ENCODE measurements at places on chromosomes 2 and 18. TPM values are rescaled to one million over a fixed set of nuclear protein-coding genes. Genes with fewer than 3 reads are reported as not detected.
A peak's percentile ranks its signal among the peaks of the same experiment; 100 is the strongest.

DNA sequence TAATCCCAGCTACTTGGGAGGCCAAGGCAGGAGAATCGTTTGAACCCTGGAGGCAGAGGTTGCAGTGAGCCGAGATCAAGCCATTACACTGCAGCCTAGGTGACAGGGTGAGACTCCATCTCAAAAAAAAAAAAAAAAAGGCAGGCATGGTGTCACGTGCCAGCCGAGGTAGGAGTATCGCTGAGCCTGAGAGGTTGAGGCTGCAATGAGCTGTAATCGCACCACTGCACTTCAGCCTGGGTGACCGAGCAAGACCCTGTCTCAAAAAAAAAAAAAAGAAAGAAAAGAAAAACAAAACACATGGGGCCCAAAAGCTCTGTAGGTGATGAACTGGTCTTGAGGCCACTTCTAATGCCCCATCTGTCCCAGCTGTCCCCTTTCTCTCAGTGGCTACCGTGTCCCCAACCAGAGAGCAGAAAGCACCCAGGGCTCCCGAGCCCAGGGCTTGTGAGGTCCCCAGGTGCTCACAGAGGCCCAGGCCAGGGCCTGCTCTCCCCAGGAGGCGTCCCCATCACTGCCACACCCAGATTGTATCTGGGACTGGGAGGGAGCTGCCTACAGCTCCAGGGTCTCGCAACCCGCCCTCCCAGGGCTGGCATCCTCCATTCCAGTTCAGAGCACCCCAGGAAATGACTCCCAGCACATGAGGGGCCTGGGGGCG is 8.5 kb downstream of the KLHL30 start:
- no peak for DNase-seq

- DNase-seq, result no peak
Measured at GRCh38 chr18:63317556-63317946, 2.0 kb downstream of the BCL2 start.

GRCh38 chr2:140654565-140654964 is 1476.3 kb downstream of the LRP1B start:
- DNase-seq, result peak; percentile 71

GRCh38 chr2:78576409-78576808 is 449.1 kb upstream of the REG3G start:
- DNase-seq, result no peak

PDCD1 gene
- 0.10 TPM for total RNA-seq

MSTN gene
- total RNA-seq, result 6.2 TPM

All from skin of body (tissue), 3 donors.